ENCODE measurements at places on chromosomes 4 and X.

DNA sequence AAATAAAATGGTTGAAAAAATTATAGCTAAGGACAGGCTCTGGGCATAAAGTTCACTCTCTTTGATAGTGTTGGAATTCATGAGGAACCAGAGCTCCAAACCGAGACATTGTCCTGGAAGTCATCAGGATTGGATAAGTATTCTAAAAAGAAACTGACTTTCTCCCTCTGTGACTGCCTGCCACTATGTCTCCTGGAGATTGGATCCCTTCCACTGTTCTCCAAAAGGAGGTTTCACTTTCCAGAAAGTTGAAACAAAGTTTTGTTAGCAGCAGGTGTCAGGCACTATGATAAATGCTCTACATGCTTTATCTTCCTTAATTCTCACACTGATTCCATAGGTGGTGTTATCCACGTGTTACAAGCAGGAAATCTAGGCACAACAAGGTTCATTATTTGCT lies 16.8 kb downstream of the BANK1 start:
- no peak for DNase-seq

DNA sequence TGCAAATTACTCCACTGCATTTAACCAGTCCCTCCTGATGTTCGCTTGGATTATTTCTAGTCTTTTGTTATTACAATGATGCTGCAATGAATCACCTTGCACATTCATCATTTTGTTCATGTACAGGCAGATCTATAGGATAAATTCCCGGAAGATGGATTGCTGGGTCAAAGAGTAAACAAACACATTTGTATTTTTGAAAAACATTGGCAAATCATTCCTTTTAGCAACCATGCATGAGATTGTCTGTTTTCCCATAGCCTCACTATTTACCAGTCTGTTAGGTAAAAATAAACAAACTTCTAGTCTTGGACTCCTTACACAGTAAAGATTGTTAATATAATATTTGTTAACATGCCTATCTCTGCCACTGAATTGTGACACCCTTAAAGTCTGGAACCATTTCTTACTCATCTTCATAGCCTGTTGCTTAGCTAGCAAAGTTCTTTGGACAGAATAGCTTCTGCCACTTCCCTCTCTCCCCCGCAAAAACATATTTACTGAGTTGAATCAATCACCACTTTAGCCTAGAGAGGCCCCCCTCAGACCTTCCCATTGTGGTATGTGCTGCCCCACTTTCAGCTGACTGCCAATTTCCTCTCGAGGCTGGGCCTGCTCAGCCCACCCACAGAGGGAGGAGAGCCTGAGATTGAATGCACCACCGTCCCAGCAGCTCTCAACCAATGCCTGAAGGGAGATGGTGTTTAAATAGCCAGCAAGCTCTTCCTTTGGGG lies 108.4 kb upstream of the ATXN3L start:
- peak; percentile 64 for DNase-seq

DNA sequence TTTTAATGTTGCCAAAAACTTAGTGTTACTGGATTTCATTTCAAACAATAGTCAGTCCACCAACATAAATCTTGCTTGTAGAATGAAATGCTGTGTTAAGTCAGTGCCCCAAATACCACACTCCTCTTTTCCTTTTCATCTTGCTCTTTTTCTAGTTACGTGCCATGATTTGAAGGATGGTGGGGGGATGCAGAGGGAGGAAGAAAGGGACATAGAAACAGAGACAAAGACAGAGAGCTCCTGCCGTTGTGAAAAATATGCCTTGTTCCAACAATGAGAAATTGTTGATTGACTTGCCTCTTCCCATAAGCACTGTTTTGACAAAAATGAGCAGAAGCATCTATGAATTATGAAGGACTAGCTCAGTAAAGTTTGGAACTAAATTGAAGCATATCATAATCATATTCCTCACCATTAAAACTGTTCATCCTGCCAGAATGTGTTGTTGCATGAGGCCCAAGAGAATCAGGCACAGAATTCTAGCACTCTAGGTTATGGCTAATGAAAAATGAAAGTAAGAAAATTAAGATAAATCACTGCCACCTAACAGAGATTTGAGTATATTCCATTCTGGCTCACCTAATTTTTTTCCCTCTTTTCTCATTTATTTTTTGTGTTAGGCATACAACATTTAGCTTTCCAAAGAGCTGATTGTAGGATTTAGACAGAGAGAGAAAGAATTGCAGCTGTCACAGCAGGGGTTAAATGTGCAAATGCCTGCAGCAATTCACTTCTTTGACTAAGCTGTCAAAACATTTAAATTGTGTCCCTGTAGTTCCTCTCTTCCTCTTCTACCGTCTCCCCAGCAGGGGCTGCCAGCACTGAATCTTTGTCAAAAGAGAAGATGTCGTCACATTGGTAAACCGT lies 111.6 kb upstream of the PTPN13 start:
- no peak for DNase-seq

- DNase-seq, result peak; percentile 5
These were observed 11.3 kb downstream of the LAMP2 start for GRCh38 chrX:120457766-120458180.

- DNase-seq, result no peak
These were observed 147.5 kb upstream of the ANK2 start for GRCh38 chr4:112901962-112902411.

GRCh38 chr4:30821859-30822612 lies 101.9 kb downstream of the PCDH7 start:
- no peak for DNase-seq

- no peak for DNase-seq
These were observed 56.4 kb downstream of the PDGFC start for GRCh38 chr4:156915221-156915620.

DNA sequence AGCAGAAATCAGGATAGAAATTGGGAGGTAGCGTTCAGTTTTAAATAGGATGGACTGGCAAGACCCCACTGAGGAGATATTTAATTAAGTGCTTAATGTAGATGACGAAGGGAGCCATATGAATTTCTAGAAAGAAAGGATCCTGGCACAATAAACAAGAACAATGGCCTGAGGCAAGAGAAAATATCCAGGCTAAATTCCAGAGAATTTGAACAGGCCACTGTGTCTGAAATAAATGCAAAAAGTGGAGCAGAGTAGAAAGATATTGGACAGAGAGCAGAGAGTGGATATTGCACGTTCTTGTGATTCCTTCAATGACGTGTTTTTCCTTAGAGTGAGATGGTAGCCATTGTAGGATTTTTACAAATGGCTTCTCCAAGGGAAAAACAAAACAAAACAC lies 1504.8 kb downstream of the C4orf33 start:
- no peak for DNase-seq

DNA sequence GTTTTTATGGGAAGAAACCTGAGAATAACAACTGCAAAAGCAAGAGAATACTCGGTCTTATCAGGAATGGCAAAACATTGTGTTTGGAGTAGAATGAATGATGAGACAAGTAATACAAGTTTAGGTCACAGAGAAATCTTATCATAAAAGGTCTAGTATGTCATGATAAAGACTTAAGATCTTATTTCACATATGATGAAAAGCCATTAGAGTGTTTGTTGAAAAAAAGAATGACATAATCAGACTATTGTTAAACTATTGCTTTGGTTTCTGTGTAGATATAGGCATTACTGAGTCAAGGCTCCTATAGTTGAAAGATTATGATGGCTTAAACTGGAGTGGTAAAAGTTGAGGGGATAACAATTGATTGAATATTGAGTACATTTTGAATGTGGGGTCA lies 603.6 kb downstream of the CCSER1 start:
- DNase-seq, result no peak

- no peak for DNase-seq
These were observed 184.8 kb downstream of the AMELX start for GRCh38 chrX:11478026-11478425.

DNA sequence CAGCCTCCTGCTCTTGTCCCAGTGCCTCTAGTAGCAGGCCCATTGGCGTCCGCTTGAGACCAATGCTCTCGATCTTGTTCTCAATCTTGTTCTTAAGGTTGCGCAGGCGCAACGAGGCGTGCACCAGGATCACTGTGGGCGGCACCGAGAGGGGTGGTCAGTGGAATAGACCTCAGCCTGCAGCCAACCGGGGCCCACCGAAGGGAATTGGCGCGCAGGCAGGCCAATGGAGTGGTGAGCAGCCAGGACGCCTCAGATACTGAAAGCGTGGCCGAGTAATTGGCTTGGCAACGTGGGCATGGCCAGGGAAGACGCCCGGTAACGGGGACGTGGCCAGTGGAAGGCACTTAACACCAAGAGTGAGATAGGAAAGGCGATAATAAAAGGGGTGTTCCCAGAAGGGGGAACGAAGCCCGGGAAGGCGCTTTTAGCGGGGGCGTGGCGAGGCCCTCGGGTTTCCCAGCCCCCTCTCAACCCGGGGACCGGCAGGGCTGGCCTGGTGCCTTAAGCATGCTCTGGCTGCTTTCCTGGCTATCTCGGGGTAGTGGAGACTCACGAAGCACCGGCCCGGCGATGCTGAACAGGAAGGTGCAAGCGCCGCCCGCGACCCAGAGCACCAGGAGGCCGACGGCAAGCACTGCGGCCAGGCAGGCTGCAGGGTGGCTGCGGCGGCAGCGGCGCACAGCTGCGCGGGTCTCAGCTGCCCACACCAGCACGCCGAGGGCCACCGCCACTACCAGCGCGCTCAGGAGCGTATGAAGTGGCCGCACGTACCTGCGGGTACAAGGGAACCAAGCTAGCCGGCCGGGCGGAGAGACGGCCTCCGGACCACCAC lies 1.7 kb downstream of the PRAF2 start:
- DNase-seq, result no peak

GRCh38 chr4:6324999-6325787 lies 55.5 kb downstream of the WFS1 start:
- DNase-seq, result no peak

DNA sequence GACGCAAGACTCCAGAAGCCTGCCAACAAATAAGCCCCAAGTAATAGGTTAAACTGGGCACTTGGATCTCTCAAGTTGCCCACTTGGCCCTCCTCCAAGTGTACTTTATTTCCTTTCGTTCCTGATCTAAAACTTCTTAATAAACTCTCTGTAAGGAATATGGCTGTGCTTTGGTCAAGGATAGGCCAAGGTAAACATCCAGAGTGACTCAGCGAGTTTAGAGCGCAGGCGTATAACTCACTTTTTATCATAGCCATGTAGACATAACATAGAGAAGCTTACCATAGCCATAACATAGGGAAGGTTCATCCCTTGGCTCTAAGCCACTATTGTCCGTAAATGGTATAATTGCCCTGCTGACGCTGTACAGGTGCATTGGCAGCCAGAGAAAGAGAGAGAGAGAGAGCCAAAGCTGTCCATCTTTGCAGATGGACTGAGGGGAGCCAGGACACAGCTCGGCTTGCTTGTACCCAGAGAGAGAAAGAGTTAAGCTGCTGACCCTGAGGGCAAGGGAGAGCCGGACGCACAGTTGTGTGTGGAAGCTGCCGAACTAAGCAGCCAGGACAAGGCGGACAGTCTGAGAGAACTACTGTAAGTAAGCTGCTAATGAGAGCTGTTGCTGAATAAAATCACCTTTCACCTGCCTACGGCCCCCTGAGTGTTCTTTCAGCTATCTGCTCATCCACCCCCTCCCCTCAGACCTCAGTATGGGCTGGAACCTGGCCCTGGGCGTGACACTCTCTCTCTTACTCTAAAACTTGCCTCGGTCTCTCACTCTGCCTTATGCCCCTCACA lies 1.8 kb downstream of the TLR1 start:
- DNase-seq, result no peak

- DNase-seq, result peak; percentile 55
These were observed 8.7 kb downstream of the SMIM10 start for GRCh38 chrX:134999469-134999868.

DNA sequence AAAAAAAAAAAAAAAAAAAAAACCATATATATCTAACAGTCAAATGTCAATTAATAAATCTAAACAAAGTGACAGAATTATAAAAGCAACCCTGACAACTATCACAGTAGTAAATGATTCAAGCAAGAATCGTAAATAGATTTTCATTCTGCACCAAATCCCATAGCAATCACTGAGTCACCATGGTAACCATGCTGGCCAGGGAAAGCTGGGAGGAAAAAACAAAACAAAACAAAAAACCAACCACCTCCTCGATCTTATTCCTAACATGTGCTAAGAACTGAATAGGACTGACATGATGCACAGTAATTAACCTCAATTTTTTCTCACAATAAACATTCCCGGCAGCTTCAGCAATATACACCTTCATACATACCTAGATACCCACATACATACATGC lies 30.6 kb upstream of the RAB40A start:
- no peak for DNase-seq

DNA sequence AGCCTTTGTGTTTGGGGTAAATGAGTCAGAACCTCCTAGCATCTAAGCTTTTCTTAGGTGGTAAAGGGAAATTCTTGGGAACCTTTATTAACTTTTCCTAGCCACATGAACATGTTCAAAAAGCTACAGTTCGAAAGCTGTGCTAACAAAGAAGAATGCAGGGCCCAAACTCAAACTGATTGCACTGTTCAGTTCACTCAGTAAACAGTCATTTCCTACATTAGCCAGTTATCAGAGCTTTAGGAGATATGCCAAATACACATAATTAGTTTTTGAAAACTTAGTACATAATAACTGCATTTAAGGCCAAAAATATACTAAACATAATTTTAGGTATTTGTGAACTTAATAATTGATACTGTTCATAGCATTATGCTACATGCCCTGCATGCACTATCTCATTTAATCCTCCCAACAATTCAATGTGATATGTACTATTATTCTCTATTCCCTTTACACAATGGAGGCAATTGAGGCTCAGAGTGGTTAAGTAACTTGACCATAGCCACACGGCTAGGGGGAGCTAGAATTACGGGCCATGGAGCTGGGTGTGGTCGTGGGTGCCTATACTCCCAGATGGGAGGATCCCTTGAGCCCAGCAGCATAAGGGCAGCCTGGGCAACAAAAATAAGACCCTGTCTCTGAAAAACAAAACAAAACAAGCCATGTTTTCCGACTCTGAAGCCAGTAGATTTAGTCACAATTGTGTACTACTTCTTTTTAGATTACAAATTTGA lies 43.9 kb upstream of the PDGFRA start:
- DNase-seq, result no peak

All from Panc1 (cell line).